ENCODE measurements at places on chromosomes 3 and 15. TPM values are rescaled to one million over a fixed set of nuclear protein-coding genes. Genes with fewer than 3 reads are reported as not detected.

The MKRN2OS gene
- 0.23 TPM for polyA plus RNA-seq

DNA sequence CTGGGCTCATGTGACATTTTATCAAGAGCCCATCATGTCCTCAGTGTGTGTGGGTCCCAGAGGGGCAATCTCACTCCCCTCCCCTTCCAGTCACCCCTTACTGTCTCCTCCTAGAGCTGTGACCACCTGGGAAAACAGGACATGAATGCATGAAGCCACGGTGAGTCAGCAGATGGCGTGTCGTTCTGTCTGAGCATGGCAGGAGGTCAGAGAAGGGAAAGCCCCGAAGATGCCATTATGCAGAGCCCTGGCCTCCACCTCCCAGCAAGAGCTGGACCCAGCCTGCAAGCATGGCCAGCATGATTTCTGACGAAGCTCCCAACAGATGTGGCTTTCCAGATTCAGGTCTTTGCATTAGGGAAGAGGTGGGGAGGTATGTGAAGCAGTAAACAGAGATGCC, 118.5 kb downstream of the TLE3 start:
- DNase-seq, result no peak

DNA sequence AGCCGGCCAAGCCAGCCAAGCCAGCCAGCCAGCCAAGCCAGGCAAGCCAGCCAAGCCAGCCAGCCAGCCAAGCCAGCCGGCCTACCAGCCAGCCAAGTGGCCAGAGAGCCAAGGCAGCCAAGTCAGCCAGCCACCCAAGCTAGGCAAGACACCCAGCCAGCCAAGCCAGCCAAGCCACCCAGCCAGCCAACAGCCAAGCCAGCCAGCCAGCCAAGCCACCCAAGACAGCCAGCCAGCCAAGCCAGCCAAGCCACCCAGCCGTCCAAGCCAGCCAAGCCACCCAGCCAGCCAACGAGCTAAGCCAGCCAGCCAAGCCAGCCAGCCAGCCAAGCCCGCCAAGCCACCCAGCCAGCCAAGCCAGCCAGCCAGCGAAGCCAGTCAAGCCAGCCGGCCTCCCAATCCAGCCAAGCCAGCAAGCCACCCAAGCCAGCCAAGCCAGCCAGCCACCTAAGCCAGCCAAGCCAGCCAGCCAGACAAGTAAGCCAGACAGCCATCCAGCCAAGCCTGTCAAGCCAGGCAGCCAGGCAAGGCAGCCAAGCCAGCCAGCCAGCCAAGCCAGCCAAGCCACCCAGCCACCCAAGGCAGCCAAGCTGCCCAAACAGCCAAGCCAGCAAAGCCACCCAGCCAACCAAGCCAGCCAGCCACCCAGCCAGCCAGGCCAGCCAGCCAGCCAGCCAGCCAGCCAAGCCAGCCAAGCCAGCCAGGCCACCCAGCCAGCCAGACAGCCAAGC, 200.5 kb downstream of the GOLGA6L6 start:
- peak; percentile 89 for DNase-seq

GRCh38 chr3:52174896-52175295, 20.7 kb upstream of the POC1A start:
- no peak for DNase-seq

DNA sequence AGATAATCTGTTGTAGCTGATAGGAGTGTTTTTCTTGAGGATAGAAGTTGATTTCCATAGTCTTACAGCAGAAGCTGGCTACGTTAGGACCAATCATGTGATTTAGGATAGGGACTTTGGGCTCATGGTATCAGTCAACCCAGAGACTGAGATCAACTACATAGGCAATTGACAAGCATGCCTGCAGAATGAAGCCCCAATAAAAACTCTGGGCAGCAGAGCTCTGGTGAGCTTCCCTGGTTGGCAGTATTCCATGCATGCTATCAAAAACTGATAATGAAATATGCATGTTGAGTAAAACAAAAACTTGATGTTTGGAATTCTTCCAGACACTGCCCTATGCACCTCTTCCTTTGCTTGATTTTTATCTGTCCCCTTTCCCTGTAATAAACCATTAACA, 38.0 kb downstream of the SUCNR1 start:
- DNase-seq, result no peak

Data from right cardiac atrium (tissue), 5 donors.